ENCODE measurements at places on chromosomes 5 and 9.

DNA sequence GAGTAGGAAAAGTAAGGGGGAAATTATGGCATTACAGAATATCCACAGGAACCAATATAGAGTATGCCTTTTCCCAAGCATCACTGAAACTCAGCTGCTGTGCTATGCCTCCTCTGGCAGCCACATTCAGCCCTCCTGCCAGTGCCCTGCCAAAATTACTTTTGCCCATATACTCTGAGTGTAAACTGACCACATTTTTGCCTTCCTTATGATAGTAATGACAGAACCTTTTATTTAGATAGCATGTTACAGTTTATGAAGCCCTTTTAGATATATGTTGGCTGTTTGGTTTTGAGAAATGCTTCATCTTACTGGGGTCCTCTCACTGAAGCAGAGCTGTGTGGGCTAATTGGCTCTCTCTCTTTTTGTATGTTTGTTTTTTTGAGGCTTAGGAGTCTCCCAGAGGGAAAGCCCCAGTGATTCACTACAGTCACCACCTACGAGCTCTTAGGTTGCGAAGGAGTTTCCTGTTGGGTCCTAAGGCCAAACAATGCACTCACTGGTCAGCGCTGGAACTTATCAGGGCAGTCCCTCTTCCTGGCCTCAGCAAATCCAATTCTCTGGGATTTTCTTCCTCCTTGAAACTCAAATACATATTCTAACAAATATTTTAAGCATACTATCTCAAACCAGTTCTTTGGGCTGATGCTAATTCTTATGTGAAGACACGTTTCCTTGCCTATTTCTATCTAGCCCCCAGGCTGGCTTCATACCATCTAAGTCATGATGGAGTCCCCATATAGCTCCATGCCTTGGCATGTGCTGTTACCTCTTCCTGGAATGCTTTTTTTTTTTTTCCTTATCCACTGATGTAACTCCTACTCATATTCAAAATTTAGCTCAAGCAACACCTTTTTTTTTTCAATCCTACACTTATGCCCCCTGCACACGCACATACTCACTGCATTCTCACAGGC lies 3.7 kb downstream of the PHF24 start:
- DNase-seq: peak; percentile 29

GRCh38 chr5:174165406-174165805 lies 119.9 kb downstream of the NSG2 start:
- DNase-seq: no peak

DNA sequence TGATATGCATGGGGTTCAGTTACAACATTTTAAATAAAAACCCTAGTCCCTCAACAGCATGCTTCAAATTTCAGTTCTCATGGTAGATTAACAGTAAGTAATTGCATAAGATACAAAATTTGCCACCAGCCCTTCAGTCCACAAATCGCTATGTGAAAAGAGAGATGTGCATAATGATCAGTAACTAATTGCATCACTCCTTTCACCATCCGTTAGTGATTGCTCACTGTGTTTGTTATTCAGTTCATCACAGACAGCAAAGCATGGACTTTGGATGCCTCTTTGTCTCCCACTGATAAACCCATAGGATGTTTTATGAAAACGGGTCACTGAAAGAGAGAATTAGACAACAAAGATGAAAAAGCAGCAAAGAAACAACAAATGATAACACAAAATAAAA lies 103.2 kb downstream of the MCTP1 start:
- DNase-seq: no peak

- no peak for DNase-seq
Observed at GRCh38 chr5:180098991-180099732, 27.6 kb upstream of the RNF130 start.

DNA sequence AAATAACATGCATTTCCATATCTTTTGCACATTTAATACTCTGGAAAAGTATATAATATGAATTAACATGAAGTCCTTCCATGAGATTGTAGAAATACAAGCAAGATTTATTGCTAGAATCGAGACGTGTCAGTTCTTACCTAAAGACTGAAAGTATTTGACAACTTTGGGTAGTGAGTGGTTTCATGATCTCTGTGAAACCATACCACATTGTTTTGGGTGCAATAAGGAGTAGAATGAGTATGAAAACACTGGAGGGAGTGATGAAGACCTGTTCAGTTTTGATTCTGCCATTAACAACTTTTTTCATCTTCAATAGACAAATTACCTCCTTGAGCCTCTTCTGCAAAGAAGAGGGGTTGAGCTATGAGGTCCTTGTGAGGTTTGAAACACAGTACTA lies 133.7 kb downstream of the NUDT12 start:
- no peak for DNase-seq

DNA sequence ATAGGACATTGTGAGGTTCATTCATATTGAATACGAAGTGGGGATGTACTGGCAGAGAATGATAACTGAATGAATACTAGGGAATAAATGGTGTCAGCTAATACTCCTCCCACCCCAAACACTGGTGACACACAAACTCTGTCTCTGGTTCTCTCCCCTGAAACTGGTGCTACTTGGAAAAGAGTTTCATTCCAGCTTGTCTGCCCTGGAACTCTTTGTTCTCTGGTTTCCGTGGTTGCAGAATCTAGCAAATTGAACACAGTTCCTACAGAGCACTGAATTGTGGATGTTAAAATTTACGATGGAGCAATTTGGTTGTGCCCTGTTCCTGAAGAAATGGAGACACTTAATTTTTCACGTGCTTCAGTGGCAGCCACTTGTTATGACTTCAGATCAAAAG lies 181.7 kb downstream of the KCTD16 start:
- DNase-seq: no peak

DNA sequence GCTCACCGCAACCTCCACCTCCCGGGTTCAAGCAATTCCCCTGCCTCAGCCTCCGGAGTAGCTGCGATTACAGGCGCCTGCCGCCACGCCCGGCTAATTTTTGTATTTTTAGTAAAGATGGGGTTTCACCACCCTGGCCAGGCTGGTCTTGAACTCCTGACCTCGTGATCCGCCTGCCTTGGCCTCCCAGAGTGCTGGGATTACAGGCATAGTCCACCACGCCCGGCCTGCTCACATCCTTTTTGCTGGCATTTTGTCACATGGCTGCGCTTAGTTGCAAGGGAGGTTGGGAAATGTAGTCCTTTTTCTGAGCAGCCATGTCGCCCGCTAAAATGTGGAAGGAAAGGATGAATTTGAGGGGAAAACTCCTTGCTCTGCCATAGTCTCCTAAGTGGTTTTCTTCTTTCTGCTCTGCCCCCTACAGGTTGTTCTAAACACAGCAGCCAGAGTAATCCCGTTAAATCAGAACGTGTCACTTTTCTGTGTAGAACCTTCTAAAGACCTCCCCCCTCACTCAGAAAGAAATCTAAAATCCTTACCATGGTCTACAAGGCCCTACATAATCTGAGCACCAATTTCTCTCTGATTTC lies 57.8 kb upstream of the HSPA9 start:
- peak; percentile 31 for DNase-seq

GRCh38 chr5:52839285-52839684 lies 51.6 kb downstream of the ITGA1 start:
- no peak for DNase-seq

DNA sequence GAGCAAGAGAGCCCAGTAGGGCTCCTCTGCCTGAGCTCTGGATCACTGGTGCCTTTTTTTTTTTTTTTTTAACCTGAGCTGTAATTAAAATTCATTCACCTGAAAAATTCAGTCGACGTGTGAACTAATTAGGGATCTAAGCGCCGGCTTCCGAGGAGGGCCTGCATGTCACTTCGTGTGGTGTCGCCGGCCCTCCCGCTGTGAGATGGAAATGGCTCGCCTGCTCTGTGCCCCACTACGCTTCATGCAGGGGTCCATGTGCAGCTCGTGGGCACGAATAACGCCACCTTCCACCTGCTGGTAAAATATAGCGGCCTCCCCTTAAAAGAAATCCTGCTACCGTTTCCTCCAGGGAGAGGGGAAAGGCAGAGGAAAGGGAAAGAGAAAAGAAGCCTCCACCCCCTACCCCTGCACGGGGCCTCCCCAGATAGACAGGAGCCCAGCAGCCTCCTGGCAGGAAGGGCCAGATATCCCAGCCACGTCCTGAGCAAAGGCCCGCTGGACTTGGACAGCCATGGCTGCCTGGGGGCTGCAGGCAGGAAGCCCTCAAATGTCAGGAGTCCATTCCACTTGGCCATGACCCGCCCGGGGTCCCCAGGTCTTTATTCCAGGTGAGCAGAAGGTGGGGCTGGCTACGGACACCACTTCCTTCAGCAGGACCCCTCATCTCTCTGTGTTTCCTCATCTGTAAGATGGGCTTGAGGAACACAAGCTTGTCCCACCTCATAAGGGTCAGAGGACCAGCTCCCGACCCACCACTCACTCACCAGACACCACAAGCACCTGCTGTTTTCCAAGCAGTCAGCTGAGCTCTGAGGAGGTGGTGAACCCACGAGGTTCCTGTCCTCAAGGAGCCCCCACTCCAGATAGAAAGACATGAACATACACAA lies 38.2 kb upstream of the ZNF354A start:
- DNase-seq: no peak
